NCI-H226 (cell line): ENCODE measurements at places on chromosomes 7 and 10.

GRCh38 chr10:772227-772637 lies 82.8 kb upstream of the DIP2C start:
- no peak for DNase-seq

DNA sequence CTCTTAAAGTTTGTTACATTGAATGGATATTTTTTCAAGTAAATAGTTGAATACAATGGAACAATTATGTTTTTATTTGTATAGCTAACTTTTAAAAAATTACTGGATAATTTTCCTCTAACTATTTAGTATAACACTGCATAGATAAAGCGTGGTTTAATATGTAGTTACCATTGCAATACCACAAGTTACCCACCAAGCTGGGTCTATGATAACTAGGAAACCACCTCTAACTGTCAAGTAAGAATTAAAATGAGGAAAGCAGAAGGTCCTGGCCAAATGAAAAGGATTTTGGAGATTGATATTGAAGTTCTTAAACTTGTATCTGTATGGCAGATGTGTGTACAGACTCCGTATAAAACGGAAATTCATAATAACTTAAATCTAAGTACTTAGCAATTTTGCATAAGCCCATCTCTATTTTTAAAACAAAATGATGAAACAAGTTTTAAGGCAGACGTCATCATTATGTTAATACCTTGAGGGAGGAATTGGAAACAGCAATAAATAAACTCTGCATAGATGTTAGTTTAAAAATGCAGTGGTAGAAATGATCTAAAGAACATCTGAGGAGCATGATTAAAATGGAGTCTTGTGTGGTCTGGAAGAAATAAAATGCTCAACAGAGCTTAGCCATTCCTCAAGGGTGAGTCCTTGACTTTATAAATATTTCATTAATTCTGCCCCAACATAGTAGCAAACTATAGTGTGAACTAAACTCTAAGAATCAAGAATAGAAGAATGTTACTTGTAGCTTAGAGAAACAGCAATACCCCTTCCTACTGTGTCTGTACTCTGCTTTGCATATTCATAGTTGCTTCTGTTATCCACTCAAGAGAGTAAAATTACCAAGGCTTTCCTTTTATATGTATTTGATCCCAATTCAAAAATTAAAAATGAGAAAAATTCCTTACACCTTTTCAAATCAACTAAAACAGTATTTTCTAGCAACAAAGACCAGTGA lies 206.4 kb upstream of the FERD3L start:
- DNase-seq, result no peak

GRCh38 chr7:95865716-95866371 lies 93.5 kb downstream of the DYNC1I1 start:
- DNase-seq, result no peak

DNA sequence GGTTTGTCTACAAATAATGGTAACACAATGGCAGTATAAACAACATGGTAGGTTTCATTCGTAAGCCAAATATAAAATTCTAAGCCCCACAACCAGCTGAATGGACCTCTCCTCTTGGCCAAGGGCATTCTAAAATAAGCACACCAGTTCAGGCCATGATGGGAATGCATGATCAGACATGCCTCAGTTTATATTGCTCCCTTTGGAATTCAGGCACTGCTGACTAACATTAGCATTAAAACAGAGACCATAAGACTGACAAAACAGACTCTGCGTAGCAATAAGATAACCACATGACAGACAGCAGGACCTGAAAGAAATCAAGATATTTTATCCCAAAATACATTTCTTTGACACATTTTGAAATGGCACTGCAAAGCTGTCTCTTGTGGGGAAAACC lies 125.8 kb downstream of the FAM107B start:
- no peak for DNase-seq

DNA sequence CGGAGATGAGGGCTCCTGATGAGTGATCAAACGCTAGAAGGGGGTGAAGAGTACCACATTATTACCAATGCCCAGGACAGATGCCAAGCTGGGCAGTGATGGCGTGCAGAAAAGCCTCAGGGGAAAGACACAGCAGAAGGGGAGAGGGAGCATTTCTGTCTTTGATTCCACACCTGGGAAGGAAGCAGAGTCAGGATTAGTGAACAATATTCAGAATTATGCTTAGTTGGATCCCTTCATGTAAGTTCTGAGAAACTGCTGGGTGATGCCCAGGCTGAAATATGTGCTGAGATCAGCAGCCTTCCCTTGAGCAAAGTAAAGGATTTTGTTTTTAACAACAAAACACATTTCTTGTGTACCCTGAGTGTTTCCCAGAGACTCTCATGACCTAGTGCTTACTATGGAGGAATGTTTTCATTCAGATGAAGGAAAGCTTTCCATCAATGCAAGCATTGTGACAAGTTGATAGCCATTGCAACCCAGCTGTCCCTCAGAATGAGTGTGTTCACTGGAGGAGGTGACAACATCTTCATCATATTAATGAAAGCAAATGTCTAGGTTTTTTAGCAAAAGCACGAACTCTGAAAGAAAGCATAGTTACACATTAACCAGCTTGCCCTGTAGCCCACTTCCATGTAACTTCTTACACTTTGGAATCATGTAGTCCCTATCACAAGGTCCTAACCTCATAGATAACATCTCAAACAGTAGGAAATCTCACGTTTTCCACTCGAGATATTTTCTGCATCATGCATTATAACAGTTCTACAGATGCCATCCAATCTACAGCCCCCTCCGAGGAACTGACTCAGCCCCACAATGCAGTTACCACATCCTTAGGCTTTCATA lies 23.8 kb upstream of the AKR1C1 start:
- no peak for DNase-seq

- DNase-seq, result no peak
These were observed 23.5 kb downstream of the SGMS1 start for GRCh38 chr10:50600286-50600685.

- DNase-seq, result no peak
These were observed 99.0 kb upstream of the PITRM1 start for GRCh38 chr10:3271354-3272115.

GRCh38 chr7:140342727-140343514 lies 55.4 kb downstream of the SLC37A3 start:
- DNase-seq, result no peak

DNA sequence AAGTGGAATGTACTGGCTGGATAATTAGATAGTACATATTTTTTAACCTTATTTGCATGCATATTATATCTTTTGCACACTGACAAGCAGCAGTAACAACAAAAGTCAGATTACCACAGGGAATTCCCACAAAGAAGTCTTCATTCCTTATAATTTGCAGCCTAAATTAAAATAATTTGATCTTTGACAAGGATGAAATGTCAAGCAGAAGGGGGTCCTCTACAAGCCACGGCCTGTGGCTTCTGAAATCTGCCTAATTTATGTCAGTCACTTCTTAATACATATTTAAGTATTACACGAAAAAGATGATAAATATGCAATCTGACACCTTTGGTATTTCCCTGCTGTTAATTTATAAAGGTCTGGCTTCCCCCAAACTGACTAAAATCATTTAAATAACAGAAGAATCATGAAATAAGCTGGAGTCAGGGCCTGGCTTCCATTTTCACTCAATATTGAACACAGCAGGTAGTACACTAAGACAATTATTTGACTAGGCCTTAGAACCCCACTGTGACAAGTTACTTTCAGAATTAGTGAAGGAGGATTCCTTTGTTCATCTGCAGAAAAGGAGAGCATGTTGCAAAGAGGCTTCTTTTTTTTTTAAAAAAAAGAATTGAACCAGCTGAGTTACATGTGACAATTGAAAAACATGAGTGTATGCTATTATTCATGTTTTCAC lies 351.1 kb upstream of the ETV1 start:
- no peak for DNase-seq

DNA sequence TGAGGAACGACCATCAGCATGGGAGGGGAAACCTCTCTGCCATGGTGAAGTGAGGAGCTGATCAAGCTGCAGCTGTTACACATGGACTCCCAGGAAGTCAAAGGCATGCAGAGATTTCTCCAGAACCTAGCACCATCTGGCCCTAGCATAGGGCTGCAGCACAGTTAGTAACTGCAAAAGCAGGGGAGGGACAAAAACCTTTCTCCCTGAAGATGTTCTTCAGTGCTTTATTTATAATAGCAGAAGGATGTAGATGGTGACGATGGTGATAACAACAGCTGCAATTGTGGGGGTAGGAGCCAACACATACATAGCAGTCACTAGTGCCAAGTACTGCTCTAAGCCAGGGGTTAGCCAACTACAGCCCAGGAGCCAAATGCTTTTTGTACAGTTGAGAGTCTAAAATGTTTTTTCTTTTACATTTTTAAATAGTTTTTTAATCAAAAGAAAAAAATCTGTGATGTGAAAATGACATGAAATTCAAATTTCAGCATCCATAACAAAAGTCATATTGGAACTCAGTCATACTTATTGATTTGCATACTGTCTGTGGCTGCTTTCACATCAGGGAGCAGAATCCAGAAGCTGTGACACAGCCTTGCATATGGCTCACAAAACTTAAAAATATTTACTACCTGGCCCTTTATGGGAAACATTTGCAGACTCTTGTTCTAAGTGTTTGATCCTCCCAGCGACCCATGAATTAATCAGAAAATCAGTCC lies 299.5 kb downstream of the ELMO1 start:
- DNase-seq, result no peak

DNA sequence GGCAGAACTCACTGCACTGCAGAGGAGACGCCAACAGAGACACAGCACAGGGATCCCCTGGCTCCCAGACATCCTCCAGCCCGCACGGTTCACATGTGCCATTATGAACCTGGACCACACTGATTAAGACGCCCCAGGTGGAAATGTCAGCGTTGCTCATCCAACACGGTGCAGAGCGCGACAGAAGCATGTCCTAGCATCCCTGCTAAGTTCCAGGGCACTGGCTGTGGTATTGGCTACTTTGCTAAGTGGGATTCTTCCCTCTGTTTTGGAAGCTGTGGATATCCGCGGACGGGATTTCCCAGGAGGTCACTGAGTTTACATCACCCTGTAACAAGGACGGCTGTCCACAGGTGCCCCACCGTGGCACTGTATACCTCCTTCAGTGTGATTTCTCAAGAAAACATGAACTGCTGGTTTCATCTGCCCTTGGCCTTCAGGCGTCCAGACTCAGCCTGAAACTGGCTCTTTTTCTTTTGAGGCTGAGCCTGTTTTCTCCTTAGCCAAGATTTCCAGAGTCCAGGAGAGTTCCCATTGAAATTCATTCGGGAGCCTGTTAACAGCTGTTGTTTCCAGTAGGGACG lies 324.0 kb downstream of the WDR37 start:
- no peak for DNase-seq

DNA sequence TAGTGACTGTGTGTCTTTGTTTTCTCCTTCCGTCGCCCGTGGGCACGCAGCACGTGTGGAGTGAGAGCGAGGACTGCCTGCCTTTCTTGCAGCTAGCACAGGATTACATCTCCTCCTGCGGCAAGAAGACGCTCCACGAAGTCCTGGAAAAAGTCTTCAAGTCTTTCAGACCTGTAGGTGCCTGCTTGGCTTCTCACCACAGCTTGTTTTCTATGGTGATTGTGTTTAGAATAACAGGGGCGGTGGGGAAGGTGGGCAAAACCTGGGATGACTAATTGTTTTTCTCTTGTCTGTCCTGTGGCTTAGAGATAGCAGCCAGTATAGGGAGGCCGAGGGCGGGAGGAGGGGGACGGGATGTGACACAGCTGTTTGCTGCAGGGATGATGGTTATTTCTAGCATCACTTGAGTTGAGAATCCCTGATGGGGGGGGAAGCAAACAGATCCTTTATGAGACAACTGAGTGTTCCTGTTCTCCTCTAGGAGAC lies 11.4 kb downstream of the MTURN start:
- no peak for DNase-seq

DNA sequence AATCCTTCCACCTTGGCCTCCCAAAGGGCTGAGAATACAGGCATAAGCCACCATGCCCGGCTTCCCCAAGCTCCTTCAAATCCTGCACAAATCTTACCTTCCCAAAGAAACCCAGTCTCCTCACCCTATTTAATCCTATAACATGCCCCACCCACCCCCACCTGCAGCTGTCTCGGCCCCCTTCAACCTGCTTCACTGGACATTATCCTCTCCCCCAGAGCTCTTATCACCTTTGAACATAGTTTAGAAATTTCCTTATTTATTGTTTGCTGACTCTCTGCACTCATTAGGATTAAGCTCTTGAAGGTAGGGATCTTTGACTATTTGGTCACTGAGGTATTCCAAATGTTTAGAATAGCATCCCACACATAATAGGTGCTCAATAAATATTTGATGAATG lies 3.5 kb downstream of the ZNF467 start:
- no peak for DNase-seq

- DNase-seq, result no peak
These were observed 226.2 kb downstream of the PTPRN2 start for GRCh38 chr7:158361326-158361946.

- peak; percentile 52 for DNase-seq
These were observed 117.7 kb upstream of the LANCL2 start for GRCh38 chr7:55247428-55247827.

DNA sequence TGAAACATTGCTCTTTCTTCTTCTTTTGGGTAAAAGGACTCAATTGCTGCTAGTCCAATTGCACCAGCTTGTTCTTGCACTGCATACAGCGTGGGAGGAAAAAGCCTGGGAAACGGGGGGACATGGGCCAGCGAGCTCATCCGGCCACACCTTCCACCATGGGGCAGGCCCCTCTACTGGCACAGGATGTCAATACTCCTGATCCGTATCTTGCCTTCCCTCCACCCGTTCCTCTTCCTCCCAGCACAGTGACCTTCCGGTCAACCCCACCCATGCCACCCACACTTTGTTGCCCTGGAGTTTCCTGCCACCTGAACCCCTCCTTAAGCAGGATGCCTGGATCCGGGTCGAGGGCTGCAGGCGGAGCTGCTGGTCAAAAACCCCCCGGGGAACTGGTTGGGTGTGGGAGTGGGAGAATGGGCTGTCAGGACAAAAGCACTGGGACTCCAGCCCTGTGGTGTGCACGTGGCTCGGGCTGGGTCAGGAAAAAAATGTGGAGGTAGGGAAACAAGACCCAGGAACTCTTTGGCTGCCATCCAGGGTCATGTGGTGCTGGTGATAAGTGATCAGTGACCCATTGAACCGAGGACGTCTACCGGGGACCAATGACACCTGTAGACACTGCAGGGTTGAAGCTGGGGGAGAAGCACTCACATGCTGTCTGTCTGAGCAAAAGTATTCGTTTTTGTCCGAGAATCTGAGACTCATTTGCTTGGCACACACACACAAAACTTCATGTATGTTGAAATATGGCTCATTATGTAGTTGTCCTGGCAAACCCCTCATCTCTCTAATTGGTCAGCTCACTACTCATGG lies 8.1 kb downstream of the IL2RA start:
- DNase-seq, result no peak
